ENCODE measurements at places on chromosomes 13 and 19.

- no peak for DNase-seq
Observed at GRCh38 chr19:42475366-42475765, 32.6 kb upstream of the CXCL17 start.

DNA sequence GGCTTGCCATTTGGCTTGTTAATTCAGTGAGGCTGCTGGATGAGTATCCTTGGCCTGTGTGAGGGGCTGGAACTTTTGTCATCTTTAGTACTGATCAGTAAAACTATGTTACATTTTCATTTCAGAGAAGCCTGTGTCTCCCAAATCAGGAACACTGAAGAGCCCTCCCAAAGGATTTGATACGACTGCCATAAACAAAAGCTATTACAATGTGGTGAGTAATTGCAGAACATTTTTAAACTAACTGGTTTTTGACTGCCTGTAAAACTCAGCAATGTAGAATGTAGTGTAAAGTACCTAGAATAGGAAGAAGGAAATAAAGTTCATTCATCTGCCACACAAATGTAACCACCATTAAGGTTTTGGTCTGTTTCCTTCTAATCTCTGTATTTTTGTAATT, 87.4 kb upstream of the TEX29 start:
- DNase-seq = no peak

- no peak for DNase-seq
Observed at GRCh38 chr13:91546900-91547299, 148.5 kb downstream of the GPC5 start.

GRCh38 chr13:37647031-37647650, 48.6 kb upstream of the POSTN start:
- DNase-seq = no peak

GRCh38 chr13:97630725-97631124, 196.8 kb downstream of the RAP2A start:
- DNase-seq = no peak

- DNase-seq = peak; percentile 4
Observed at GRCh38 chr13:103022336-103022735, 43.9 kb downstream of the SLC10A2 start.

GRCh38 chr19:33631609-33631973, 9.8 kb downstream of the CHST8 start:
- no peak for DNase-seq

- DNase-seq = no peak
Observed at GRCh38 chr13:110239280-110240125, 67.5 kb downstream of the COL4A1 start.

- DNase-seq = no peak
Observed at GRCh38 chr13:48492096-48492440, 40.8 kb downstream of the RCBTB2 start.

- peak; percentile 15 for DNase-seq
Observed at GRCh38 chr13:107271227-107271626, 703.3 kb upstream of the ARGLU1 start.

GRCh38 chr19:23789246-23789645, 30.6 kb upstream of the ZNF681 start:
- no peak for DNase-seq

GRCh38 chr19:23481043-23481442, 85.8 kb upstream of the ZNF91 start:
- DNase-seq = peak; percentile 6

DNA sequence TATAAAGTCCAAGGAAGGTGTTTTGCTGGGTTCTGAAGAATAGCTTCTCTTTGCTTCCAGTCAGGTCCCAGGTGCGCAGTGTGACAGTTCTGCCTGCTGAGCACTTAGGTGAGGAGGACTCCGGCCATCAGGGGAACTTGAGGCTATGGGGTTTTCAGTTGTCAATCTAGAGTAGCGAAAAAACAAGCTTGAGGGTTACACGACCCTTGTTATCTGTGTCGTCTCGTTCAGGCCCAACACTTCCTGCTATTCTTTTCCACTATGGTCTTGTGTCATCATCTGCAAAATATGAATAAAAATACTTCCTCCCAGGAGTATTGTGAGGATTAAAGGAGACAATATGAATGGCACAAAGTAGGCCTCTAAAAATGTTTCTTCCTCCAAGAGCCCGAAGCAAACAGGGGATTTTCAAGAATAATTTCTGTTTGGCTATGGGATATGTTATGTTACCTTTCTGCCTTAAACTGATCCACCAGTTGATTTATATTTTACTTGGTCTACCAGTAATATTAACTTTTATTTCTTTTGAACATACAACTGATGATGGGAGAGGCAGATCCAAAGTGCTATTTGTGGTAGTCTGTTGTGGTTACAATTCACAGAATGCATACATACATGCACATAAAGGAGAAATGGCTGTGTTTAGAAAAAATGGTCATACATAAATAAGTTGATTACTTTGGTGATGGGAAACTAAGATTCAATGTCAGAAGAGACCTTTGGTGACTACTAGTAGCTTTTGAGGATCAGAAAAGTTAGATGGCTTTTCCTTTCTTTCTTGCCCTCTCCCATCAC, 40.5 kb upstream of the RCBTB2 start:
- no peak for DNase-seq

- no peak for DNase-seq
Observed at GRCh38 chr19:49415102-49415809, 8.0 kb downstream of the PTH2 start.

GRCh38 chr19:29771708-29772414, 39.9 kb upstream of the CCNE1 start:
- DNase-seq = peak; percentile 85

DNA sequence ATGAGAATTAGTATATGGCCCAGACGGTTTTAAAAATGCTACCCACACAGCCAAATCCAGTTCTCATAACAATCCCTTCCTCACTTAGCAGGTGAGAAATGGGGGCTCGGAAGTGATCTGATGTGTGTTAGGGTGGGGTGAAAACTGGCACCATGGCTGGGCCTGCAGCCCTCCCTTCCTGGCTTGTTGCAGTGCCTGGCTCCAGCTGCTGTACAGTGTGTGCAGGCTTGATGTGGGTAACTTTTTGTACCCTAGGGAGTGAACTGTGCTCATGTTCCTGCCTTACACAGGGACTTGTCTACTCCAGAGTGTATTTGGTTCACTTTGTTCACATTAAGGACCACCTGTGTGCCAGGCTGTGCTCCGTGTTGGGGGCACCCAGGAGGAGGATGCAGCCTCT, 177.2 kb downstream of the LMO7 start:
- no peak for DNase-seq

DNA sequence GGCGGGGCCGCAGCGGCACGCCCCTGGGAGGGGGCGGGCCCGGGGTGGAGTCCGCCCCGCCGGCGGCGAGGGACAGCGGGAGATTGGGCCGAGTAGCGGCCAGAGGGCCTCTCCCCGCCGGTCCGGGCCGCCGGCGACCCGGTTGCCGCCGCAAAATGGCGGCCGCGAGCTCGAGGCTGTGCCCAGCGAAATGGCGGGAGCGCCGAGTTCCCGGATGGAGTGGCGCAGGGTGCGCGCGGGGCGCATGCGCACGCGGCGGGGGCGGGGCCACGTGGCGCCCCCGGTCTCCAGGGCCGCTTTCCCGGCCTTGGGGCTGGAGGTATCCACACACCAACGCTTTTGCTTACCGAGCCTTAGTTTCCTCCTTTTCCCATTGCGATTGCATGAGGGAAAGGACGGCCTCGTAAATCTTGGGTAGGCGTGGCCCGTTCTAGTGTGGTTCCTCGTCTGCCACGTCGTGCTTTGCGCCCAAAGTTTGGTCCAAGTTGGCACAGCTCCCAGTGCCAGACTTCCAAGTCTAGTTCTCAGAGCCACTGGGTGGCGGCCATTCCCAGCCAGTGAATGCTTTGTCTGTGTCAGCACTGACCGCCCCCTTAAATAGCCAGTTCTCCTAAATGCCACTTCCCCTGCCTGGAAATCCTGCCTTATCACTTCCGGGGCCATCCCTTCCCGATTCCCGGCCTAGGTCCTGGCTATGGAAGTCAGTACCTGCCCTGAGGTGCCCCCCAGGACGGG, 513 bp downstream of the CIRBP start:
- peak; percentile 83 for DNase-seq

- no peak for DNase-seq
Observed at GRCh38 chr19:18089726-18090125, 3.0 kb upstream of the IL12RB1 start.

GRCh38 chr13:23654111-23655110, 84.2 kb downstream of the TNFRSF19 start:
- no peak for DNase-seq

DNA sequence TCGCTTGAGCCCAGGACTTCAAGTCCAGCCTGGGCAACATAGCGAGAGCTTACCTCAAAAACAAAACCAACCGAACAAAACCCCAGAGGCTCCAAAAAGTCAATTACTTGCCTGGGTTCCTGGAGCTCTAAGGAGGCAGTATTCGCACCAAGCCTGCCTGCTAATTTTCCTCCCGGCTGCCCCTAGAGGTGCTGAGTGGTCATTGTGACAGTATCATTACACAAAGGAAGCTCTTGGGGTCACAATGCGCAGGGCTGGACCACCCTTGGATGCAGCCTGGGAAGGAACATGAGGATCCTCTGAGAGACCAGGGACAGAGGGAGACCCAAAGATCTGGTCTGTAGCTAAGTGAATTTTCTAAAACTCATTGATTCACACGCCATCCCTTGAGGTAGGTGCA, 8.5 kb upstream of the PEX11G start:
- DNase-seq = no peak

GRCh38 chr13:95228130-95228529, 73.1 kb downstream of the ABCC4 start:
- no peak for DNase-seq

GRCh38 chr19:50851620-50852019, 3.1 kb upstream of the KLK3 start:
- no peak for DNase-seq

DNA sequence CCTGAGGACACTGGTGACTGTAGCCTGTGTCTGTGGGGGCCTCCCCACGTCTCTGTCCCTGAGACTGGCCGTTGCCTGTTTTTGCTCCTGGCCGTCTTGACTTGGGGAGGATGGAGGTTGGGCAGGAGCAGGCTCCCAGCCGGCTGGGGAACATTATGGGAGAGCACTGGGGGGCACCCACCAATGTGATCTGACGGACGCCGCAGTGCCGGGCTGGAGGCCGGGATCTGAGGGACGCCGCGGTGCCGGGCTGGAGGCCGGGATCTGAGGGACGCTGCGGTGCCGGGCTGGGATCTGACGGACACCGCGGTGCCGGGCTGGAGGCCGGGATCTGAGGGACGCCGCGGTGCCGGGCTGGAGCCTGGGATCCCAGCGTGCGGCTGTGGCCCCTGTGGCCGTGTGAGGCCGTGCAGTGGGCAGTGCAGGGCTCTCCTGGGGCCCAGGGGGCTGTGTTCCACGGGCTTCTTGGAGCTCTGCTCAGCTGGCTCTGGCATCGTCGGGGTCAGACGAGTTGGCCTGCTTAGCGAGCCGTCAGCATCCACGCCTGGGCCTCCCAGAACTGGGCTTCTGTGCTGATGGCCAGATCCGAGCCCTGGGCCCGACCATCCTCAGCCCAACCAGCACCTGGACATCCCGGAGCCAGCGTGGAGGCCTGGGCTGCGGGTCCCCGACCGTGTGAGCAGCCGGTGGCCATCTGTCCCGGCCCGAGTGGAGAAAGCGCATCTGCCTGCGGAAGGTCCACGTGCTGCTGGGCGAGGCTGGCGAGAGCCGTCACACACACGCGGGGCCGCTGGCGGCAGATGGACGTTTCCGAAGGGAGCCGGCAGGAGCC, 45.8 kb downstream of the GAS6 start:
- no peak for DNase-seq

DNA sequence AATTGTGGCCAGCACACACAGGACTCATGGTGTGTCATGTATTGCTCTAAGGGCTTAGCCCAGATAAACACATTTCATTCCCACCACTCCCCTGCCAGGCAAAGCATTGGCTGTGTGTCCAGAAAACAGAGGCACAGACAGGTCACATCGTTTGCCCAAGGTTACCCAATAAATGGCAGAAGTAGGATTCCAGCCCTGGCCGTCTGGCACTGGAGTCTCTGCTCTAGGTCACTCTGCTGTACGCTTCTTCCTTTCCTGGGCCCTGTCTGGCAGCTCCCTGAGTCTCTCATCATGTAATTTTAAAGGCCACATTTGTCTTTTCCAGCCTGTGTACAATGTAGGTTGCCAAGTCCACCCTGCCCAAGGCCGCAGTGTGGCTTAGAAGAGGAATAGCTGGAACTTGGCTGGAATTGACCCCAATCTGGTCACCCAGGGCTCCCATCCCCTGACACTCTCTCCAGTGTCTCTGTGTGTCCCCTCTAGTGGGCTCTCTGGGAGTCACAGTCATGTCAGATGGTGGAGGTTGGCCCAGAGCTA, 264.5 kb upstream of the TSHZ3 start:
- DNase-seq = no peak

DNA sequence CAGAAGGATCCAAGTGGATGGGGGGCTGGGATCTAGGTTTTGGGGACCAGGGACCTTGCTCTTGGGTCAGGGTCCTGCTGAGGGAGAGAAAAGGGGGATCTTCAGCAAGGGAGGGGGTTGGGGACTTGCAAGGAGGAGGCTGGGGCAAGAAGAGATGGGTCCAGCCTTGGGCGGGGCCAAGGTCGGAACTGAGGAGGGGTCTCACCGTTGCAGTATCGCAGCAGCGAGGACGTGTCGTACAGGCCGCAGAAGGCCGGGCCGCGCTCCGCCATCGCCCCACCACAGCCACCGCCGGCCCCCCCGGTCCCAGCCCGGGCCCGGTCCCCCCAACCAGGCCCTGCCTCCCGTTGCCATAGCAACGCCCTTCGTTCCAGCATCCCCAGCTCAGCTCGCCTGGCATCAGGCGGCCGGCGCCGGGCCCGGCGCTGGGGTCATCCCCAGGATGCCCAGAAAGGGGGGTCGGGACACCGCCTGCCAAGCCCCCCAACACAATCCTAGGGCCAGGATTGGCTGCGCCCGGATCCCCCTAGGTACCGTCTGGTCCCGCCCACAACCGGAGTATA, 6.0 kb upstream of the EML2 start:
- DNase-seq = no peak

- DNase-seq = no peak
Observed at GRCh38 chr13:106373304-106373988, 162.0 kb downstream of the EFNB2 start.

GRCh38 chr19:17727843-17728242, 8.6 kb downstream of the MAP1S start:
- no peak for DNase-seq

DNA sequence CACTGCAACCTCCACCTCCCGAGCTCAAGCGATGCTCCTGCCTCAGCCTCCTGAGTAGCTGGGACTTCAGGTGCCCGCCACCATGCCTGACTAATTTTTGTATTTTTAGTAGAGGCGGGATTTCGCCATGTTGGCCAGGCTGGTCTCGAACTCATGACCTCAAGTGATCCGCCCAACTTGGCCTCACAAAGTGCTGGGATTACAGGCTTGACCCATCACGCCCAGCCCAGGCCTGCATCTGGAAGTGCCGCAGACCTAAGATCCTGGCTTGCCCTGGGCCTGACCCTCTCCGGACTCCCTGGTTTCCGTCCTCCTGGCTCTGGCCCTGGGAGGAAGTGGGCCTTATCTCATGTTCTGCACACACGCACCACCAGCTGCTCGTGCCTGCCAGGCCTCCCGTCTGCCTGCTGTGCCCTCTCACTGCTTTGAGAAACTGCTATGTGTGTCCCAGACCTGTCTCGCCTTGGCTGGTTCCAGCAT, 4.7 kb upstream of the PTGIR start:
- no peak for DNase-seq

- no peak for DNase-seq
Observed at GRCh38 chr19:38210458-38210987, 13.5 kb downstream of the DPF1 start.

Data from urothelium cell line (cell line).